ENCODE measurements at places on chromosomes 11 and 22.

- DNase-seq: no peak
Observed at GRCh38 chr11:1753229-1753928, 3.0 kb upstream of the IFITM10 start.

- DNase-seq: no peak
Observed at GRCh38 chr22:37060801-37061610, 9.5 kb downstream of the KCTD17 start.

DNA sequence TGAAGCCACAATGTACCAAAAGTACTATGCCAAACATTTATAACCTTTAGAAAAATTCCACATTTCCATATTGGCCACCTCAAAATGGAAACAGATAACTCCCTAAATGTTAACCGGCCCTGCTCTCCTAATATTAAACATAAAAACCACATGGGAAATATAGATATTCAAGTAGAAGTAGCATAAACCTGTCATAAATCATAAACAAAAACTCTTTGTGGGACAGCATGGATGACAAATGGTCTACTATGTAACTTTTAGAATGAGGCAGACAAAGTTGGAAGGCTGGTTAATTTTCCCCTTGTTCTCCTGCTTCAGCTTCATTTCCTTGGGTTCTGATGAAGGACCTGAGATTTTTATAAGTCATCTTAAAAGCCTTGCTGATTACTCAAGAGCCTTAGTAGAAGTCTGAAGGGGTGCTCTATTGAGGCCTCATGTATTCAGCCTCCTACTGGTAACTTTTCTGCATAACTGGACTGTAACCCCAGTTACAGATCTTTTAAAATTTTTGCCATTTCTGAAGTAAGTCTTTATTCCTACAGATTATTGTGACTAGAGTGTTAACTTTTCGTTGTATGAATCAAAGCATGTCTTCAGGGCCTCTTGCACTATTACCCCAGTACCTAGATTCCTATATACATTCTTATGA, 116.4 kb downstream of the STIM1 start:
- DNase-seq: no peak

DNA sequence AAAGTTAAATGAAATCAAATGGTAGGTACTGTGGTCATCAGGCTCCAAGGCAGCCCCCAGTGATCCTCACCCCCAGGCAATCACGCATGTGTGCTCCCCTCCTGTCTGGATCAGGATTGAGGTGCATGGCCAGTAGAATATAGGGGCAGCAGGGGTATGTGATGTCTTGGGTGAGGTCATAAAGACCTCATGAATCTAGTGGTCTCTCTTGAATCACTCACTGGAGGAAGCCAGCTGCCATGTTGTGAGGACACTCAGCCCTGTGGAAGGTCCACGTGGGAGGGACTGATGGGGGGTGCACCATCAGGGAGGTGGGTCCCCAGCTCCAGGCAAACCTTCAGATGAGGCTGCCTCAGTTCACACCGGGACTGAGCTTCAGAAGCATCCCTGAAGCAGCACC, 6.8 kb upstream of the IL17REL start:
- no peak for DNase-seq

GRCh38 chr11:128082574-128082973, 504.8 kb downstream of the ETS1 start:
- no peak for DNase-seq

DNA sequence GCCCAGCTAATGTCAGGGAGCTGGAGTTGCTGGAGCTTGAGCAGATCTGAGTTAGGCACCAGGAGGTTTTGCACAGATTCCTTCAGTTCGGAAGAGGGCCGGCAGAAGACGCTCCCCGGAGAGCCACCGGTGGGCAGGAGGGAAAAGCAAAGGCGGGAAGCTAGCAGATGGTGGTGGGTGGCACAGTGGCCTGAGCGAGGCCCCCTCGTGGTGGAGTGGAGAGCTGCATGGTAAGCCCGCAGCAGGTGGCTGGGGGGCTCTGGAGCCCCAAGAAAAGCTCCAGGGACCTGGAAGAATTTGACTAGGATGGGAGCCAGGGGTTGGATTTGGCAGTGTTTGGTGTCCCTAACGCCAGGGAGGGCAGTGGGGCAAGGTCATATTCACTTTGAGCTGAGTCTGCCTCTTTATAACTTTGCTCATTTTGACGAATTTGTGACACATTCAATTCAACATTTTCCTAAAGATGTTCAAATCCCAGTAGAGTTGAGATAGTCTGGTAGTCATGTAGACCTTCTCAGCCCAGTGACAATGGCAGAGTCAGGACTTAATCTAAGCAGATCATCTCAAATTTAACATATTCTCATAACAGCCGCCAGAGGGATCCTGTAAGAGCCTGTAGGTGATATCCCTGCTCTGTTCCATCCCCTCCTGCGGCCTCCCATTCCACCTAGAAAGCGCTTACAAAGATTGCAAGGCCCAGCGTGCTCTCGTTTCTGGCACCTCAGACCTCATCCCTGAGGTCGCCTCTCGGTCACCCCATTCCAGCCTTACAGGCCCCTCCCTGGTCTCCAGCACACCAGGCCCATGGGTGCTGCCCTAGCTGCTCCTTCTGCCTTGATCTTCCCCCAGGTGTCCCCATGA, 57.9 kb downstream of the TRIM29 start:
- no peak for DNase-seq

GRCh38 chr11:78266451-78266850, 77.7 kb downstream of the USP35 start:
- no peak for DNase-seq

- DNase-seq: no peak
Observed at GRCh38 chr11:28858076-28858475, 749.9 kb downstream of the METTL15 start.

GRCh38 chr22:41286639-41287091, 678 bp upstream of the RANGAP1 start:
- peak; percentile 29 for DNase-seq

GRCh38 chr11:34214961-34215805, 109.8 kb downstream of the NAT10 start:
- DNase-seq: no peak

- no peak for DNase-seq
Observed at GRCh38 chr11:72821221-72821919, 7.2 kb downstream of the ATG16L2 start.

GRCh38 chr11:88178191-88178590, 2.9 kb upstream of the RAB38 start:
- DNase-seq: no peak

DNA sequence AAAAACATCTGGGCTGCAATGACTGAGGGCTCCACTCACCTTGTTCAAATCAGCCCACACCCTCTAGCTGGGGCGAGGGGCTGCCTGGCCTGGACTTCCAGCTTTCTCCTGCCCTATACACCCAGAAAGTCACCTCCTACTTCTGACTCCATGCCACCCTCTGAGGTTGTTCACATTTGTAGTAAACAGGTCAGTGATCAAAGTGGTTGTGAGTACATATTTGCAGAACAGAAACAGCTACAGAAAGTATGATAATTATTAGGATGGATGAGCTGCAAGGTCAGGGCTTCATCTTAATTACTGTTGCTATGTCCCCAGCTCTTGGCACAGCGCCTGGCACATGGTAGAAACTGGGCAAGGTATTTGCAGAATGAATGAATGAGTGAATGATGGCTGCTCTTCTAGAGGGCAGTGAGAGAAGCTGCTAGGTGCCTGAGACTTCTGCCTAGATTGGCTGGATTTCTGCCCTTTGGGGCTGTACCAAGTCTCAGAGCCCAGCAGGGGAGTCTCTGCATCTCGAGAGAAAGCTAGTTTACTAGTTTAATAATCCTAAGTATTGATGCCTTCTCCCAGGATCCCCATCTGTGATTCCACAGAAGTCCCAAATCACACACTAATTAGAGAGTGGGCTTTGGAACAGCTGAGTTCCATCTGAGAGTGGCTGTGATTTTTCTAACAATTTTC, 36.0 kb downstream of the SYT13 start:
- DNase-seq: no peak

GRCh38 chr11:104823657-104824056, 74.6 kb downstream of the CASP12 start:
- DNase-seq: no peak

DNA sequence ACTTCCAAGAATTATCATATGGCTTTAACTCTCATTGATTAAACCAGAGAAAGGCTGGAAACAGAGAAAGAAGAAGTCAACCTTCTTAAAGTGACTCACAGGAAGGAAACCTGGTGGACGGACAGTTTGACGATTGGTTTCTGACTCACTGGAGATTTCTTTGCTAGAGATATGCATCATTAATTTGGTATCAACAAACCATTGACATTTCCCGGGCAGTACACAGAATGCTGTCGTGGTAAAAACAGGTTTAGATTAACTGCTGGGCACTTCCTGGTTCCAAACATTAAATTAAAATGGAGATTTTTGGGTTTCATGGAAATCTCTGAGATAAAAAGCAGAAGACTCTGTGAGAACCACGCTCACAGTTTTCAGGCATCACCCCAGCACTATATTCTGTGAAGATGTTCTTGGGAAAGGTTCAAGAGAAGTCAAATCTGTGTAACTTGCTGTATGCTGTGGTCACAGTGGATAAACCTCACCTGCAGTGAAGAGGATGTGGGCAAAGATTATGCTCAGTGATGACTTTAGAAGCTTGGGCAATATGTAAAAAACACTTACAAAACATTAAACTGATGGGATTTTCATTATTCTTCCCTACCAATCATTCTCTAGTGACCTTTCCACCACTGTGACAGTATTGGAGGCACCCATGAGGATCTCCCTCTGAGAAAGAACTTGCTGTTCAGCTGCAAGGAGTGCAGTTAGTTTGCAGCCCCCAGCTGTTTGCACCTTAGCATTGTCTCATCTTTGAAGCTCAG, 61.1 kb upstream of the CD44 start:
- peak; percentile 69 for DNase-seq

DNA sequence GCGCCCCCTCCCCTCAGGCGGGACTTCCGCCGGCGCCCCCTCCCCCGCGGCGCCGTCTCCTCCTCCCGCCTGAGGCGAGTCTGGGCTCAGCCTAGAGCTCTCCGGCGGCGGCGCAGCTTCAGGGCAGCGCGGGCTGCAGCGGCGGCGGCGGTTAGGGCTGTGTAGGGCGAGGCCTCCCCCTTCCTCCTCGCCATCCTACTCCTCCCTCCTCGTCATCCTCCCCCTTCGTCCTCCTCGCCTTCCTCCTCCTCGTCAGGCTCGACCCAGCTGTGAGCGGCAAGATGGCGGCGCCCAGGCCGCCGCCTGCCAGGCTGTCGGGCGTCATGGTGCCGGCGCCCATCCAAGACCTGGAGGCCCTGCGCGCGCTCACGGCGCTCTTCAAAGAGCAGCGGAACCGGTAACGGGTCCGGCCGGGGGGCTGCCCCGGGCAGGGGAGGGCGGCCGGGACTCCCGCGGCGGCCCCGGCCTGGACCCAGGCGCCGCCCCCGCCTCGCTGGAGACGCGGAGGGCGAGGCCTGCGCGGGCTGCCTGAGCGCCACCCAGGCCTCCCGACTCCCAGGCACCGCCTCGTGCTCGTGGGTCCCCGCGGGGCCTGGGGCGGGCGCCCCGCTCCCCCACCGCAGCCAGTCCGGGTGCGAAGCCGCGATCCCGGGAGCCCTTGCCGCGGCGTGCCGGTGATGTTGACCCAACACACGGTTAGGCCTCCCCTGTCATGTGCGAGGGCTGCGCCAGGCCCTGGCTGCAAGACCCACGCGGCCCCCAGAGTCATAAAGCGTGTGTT, at the start of gene ATXN10:
Gene ATXN10, plus strand, starts transcription at position 52 of the 781 bp plus-strand sequence. Its CDS starts 230 bp downstream, at position 282.
- no peak for DNase-seq

DNA sequence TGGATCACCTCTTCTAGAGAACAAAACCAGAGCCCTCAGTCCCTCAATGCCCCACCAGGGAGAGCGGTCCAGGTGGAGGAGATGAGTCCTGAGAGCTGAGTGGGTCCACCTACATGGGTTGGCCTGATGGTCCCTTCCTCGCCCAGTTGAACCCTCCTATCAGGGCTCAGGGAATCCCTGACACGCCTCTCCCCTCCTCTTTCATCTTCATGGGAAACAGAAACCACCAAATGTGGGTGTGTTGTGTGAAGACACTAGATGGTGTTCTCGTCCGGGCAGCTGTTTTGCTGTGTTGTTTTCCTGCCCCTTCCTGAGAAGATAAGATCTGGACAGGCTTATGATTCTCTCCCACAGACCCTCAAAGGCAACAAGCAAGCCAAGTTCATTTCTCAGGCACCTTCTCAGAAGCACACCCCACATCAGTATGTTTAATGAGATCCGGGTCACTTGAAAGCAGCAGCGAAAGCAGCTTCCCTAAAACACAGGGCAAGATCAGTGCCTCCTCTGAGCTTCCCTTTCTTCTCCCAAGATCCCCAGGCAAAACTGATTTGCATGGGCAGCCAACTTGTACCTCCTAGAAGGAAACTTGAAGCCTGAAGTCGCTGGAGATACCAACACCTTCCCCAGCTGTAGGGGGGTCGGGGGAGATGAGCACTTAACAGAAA, 35.3 kb upstream of the POU2AF1 start:
- DNase-seq: peak; percentile 88

DNA sequence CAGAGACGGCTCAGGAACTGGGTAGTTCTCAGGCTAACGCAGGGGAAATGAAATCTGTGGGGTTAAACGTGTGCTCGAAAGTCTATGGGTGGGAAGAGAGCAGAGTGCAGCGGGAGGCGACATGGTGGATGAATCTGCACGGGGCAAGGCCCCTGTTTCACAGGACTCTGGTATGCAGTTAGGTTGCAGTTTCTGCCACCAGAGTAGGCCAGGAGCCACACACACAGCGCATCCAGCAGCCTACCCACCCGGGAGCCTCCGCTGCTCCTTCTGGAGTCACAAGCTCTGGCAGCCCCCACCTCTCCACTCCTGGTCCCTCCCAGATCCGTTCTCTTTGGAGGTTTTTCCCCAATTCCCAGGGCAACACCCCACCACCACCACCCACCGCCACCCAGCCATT, 27.0 kb downstream of the SPATA19 start:
- DNase-seq: no peak

DNA sequence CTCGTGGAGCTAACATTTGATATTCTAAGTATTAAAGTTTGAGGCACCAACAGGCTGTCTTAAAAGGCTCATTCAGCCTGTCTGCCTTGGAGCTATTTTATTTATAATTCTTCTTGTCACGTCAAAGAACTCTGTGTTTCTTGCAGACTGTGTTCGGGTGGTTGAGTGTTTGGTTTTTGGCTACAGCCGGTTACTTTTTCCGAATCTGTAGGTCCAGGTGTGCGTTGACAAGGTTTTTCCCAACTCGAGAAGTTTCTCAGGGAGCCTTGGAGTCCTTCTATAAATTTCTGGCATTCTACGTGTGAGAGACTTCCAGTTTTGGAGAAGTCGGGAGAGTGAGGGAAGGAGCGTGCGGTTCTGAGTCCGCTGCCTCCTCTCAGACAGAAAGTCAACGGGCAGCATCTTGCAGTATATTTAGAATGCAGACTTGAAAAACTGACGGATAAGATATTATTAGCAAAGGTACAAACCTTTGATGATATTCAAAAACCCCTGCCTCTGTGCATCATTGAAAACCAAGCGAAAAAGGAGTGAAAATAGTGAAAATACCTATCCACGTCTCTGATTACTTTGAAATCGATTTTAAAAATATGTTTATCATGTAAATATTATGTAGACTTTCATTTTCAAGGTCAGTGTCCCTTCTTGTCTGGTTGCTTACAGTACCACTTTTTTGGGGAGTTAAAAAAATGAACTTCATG, 85.2 kb upstream of the PPARA start:
- no peak for DNase-seq

All from GM12864 (cell line).